Iris pigment epithelial cell (primary cell): ENCODE measurements at places on chromosomes 3 and 15.

GRCh38 chr3:124659175-124659574 is 71.1 kb upstream of the UMPS start:
- DNase-seq: no peak

GRCh38 chr15:91043202-91043874 is 20.9 kb upstream of the VPS33B start:
- no peak for DNase-seq

DNA sequence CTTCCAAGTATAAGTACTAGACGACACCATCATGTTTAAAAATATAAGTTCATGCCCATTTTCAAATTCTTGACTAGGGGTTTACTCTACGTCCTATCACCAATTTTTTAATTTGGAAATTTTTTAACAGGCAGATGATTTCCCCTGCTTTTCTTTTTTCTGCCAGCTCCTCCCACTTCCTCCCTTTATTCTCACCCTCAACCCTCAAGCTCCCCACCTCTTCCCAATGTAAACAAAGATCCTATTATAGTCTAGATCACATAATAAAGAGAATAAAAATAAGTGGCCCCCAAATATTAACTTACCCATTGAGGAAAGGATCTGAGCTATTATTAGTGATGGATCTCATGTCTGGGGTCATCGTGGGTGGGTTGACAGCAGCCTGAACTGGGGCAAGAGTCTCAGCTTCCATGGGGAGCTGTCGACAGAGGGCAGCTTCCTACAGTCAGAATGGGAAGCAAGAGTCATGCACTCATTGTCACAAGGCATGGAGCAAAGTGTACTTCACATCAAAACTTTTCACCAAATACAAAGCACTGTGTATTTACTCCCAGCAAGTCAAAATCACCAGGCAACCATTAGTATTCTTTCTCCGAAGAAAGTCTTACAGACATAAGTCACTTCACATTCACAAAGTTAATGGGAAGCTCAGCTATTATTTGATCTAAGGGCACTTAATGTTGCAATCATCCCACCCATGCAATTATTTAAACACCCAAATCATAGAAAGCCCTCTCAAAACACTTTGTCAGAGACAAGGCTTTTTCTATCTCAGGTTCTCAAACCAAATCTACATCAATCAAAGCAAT is 53.2 kb downstream of the TM4SF4 start:
- DNase-seq: no peak

GRCh38 chr3:188322135-188322887 is 168.4 kb downstream of the LPP start:
- no peak for DNase-seq

GRCh38 chr3:77324105-77324504 is 284.2 kb downstream of the ROBO2 start:
- no peak for DNase-seq

- DNase-seq: no peak
These were observed 65.2 kb downstream of the FHIT start for GRCh38 chr3:61186030-61186429.

DNA sequence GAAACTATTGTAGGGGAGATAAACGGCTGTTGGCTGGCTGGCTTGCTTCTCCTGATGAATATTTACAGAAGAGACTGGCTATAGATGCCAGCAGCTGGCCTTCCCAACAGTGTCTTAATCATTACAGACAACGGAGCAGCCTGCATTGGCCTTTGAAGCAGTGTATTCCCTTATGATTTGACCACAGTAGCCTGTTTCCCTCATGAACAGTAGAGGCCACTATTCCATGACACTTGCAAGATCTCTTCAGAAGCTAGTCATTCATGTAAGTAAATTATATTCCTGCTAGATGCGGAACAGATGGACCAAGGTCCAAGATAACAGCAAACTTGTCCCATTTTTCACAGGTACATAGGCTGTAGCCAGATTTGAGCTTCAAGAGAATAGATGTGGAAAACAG is 47.3 kb downstream of the TMCO5A start:
- peak; percentile 68 for DNase-seq

DNA sequence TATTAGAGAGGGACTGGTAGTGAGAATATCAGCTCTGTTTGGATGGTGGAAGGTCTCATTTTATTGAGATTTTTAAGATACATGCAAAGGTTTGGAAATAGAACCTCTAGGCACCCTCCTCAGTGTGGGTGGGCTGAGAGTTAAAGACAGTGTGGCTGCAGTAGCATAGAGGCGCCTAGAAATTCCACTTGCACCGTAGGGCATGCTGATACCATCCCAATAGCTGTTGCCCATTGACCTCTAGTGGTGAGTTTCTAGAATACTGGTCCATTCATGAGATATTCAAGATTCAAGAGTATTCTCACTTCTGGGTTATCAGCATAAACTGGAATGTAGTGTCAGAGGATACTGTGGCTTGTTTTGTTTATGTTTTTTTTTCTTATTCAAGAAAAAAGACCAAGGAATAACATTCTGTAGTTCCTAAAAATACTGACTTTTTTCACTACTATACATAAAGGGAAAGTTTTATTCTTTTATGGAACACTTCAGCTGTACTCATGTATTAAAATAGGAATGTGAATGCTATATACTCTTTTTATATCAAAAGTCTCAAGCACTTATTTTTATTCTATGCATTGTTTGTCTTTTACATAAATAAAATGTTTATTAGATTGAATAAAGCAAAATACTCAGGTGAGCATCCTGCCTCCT is 87.2 kb downstream of the TGFBR2 start:
- DNase-seq: peak; percentile 75

- peak; percentile 49 for DNase-seq
These were observed 7.4 kb upstream of the PSMD6 start for GRCh38 chr3:64030741-64031140.

- DNase-seq: no peak
These were observed 30.3 kb downstream of the GJD2 start for GRCh38 chr15:34724481-34724880.

DNA sequence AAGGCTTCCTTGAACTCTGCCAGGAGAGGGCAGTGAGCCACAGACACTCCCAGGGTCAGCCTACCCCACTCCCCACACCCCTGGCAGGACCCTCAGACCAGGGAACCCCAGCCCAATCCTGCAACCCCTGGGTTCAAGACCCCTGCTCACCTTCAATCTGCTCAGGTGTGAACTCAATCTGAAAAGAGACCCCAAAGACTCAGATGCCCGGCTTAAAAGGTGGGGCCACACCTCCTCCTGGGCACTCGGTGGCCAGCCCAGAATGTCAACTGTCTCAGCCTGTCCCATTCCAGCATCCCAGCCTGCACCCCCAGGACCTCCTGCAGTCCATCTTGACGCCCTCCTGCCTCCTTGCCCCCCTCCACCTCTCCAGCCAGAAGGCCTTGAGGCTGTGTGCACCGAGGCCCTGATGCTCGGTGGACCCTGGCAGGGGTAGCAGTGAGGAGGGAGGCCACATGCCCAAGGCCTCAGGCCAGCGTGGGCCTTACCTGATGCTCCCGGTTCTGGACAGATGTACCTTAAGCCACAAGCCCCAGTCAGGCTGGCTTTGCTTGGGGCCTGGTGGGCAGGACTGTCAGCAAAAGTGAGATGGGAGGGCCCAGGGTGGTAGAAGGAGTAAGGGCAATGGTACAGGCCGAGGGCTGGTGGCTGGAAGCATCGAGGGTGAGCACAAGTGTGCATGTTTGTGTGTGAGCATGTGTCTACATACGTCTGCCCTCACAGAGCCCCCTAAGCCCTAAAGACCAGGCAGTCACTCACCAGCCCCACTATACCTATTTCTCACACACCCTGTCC is 2.2 kb downstream of the MYL3 start:
- DNase-seq: no peak

- DNase-seq: no peak
These were observed 51.2 kb downstream of the CRTC3 start for GRCh38 chr15:90580946-90581345.

DNA sequence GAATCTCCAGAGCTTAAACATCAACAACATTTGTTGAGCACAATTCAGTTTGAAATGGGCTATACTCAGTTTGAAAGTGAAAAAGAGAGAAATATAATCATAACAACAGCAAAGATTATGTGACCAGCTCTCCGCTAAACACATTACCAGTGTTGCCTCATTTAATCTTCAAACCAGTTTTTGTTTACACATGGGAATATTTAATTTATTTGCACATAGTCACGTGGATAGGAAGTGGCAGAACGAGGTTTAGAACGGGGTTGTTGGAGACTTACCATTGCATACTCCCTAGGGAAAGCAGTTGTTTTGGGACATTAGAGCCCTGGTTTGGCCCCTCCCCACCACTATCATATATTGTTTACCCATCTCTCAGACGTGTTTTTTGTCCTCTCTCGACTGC is 77.2 kb downstream of the IL1RAP start:
- no peak for DNase-seq

GRCh38 chr3:10594915-10595314 is 89.5 kb upstream of the ATP2B2 start:
- DNase-seq: peak; percentile 66

DNA sequence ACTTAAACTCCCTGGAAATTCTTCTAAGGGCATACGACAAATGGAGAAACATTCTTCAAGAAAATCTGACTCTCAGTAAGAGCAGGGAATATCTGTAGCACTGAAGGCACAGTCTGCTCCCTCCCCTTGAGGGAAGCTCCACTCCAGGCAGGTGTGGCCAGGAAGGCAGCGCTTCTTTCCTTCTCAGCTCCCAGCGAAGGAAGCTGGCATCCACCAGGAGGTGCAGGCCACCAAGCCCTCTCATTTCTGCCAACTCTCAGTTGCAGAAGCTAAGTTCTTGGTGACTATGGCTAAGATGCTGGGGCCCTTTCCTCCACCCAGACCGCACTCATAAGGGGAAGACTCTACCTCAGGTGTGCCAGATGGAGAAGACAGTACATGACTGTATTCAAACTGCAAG is 37.7 kb upstream of the SLC41A3 start:
- no peak for DNase-seq

- DNase-seq: no peak
These were observed 45.5 kb downstream of the RFTN1 start for GRCh38 chr3:16468002-16468335.

DNA sequence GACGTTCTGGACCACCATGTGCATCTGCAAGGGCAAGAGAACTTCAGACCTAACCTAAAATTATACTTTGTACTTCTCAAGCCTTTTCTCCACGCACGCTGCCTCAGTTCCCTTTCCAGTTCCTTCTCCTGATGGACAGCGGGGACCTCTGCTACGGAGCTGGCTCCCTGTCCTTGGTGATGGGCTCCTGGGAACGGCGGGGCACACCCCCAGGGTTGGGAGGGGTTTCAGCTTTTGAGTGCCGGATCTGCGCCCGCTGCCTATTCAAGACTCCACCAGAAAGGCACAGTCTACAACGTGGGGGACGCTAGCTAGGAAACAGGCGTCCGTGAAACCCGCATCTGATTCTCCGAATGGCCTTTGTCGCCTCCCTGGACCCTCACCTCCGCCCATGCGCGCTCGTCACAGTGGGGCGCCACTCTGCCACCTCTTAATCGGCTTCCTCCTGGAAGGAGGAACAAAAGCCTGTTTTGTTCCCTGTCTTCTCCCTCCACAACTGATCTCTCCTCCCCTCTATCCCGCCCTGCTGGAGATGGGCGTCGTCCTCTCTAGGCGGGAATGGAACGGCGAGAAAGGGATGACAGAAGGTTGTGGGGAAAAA is 2.2 kb downstream of the GPR149 start:
- DNase-seq: no peak

GRCh38 chr3:66748175-66748876 is 247.5 kb upstream of the LRIG1 start:
- no peak for DNase-seq

GRCh38 chr15:38683382-38684242 is 119.0 kb upstream of the RASGRP1 start:
- peak; percentile 49 for DNase-seq

DNA sequence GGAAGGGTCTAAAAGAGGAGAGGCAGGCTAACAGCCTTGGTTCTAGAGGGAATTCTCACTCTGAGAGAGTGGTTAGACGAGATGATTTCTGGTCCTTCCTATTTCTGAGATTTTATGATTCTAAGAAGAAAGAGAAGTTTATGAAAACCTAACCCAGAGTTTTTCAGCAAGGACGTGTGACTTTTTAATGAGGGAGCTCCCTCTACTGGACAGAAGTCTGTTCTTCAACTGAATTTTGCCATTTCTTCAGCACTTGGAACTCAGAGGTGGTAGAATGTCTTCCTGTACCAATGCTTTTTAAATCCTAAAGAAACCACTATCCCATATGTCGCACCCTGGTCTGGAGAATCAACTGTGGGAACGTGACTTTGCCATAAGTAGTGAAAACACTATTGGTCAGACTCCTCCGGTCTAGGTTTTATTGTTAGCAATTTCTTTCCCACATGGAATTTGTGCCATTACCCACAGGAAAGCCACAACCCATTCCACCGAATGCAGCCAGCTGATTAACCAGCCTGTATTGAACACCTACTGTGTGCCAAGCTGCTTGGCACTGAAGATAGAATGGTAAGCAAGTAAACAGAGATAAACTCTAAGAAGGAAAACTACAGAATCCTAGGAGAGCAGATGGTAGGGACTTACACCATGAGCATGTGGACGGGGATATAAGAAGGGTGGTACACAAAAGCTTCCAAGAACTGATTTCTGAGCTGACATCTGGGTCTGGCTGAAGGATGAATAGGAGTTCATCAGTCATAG is 199.5 kb upstream of the LMCD1 start:
- peak; percentile 58 for DNase-seq

DNA sequence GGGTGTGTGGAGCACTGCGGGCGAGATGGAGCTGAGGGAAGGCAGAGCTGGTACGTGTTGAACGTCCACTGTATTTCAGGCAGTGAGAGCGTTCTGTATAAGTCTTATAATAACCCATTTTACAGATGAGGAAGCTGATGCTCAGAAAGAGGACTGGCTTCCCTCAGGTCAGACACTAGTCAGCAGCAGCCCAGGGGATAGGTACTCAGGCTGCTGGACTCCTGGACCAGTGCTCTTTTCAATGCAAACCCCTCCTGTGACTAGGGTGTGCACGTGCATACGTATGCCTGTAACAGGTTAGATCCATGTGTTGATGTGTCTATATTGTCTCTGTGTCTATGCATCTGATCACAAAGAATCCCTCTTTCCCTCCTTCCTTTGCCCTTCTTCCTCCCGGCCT is 8.3 kb upstream of the IL16 start:
- DNase-seq: no peak

DNA sequence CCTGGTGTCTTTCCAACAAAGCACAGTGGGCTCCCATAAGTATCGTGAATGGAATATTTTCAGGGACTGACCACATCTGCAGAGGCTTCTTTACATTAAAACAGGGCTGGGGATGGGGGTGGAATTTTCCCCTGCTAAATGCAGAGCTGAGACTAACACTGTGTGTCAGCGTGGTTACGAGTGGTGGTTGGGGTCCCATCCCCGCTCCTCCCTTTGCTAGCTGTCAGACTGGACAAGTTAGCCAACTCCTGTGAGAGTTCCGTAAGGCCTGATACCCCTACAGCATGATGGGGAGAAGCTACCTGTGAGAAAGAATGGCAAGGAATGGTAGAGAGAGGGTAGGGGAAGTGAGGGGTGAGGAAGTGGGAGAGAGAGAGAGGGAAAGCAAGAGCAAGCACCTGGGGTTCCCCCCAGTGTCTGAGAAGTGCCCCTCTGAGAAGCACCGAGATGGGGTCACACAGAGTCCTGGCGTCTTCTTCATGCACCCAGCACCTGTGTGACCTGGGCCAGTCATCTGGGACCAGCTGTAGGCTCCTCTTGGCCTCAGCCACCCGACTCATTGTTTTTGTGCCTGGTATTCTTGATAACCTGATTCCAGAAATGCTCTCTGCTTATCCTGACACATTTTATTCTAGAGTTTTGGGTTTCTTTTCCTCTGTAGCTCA is 395.8 kb downstream of the CACNA2D3 start:
- DNase-seq: no peak
